OCI-LY7 (cell line): ENCODE measurements at places on chromosomes 3 and 15. TPM values are rescaled to one million over a fixed set of nuclear protein-coding genes. Genes with fewer than 3 reads are reported as not detected.

The INTS14 gene
- 45.8 and 46.0 TPM in 2 replicates for total RNA-seq

The TLR9 gene
- total RNA-seq, result 3.7 and 9.0 TPM in 2 replicates

The GOLGA8T gene
- total RNA-seq, result not detected in 2 replicates

DNA sequence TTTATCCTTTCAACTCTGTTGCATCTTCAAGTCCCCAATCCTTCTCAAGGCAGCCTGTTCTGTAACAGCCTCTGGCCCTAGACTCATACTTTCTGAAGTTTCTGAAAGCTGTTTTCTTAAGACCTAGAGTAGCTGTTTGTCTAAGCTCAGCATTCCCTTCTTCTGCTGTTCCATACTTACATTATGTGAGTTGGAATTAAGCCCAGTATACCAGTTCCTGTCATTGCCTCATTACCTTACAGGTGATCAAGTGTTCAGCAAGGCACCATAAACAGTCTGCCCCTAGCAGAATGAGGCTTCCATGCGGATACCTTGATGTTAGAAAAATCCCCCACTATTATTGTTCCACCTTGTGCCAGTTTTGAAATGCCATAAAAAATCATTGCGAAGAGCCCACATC is 180.6 kb downstream of the PLCL2 start:
- no peak for DNase-seq

DNA sequence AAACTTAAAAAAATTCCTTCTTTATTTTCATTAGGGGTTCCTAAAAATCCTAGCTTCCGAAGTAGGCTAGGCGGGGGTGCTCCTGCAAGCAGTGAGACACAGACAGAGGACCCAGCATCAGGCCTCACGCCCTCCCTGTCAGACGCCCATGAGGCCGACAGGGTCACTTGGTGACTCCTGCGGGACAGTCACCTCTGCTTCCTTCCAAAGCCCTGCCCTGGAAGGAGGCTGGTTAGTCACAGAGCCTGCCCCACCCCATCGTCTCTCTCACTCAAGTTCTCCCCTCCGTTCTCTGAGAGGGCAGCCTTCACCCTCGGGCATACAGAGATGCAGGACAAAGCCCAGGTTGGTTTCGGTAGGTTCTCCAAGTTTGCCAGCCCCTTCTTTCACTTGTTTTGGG is 38.6 kb downstream of the EHD4 start:
- no peak for DNase-seq

DNA sequence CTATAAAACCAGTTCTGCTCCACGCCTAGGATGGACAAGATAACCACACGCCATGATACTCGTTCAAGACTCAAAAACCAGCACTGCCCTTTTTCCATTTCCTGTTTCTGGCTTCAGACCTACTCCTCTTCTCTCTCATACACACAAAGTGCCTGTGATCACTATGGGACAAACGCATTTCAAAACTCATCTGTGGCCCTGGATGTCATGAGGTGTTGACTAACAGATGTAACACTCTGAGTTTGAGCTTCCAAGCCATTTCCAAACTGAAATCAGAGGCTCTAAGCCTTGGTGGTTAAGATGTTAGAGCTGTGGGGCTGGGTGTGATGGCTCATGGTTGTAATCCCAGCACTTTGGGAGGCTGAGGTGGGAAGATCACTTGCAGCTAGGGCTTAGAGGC is 55.7 kb upstream of the LMOD3 start:
- no peak for DNase-seq

DNA sequence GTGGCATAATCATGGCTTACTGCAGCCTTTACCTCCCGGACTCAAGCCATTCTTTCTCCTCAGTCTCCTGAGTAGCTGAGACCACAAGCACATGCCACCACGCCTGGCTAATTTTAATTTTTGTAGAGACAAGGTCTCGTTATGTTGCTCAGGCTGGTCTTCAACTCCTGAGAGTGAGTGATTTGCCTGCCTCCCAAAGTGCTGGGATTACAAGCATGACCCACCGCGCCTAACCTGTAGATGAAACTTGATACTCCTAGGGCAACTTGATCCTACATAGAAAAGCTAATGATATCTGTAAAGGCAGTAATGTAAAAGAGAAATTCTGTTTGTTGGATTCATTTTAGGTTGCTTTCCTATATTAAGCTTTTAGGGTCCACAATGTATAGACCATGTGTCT is 391.9 kb upstream of the THRB start:
- no peak for DNase-seq

DNA sequence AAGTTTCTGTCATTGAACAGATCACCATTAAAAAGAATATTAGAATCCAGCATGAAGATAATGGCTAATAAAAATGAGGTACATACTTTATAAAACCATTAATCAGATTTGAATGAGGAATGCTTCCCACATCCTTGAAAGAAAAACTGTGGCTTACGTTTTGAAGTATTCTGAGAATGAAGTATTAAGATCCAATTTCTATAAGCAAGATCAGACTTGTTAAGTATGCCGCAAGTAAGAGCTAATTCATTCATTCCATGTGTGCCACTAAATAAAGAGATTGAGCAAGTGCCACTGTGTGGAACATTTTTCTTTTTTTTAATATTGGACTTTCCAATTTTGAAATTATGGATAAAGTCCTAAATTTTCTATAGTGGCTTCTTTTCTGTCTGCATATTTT is 30.6 kb downstream of the NMD3 start:
- no peak for DNase-seq

GRCh38 chr3:183254487-183255347 is 1.7 kb downstream of the B3GNT5 start:
- DNase-seq, result no peak

DNA sequence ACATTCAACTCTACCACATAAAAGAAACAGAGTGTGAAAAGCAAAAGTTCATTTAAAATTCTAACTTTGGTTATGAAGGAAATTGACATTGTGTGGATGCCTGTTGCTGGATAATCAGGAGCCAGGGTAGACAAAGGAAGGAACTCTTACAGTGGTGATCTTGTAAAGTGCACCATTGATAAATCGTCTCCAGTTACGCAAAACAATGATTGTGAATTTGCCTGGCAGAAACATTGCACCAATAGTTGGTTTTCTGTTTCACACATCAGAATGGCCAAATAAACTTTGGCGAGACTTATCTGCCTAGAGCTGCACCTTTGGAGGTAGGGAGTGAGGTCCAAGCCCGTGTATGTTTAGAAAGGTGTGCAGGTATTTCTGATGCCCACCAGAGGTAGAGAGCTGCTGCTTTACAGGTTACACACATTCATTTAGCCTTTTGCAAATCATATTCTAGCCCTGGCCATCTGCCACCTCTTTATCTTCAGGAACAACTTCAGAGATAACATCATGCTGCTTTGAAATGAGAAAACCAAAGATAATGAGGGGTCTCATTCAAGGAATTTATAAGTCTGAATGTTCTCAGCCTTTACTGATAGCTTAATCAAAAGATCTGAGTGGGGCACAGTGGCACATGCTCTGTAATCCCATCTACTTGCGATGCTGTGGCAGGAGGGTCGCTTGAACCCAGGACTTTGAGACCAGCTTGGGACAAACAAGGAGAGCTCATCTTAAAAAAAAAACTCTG is 47.4 kb upstream of the P3H2 start:
- no peak for DNase-seq

- DNase-seq, result no peak
Measured at GRCh38 chr15:66221126-66221525, 32.4 kb downstream of the MEGF11 start.

GRCh38 chr3:99499235-99500158 is 138.9 kb upstream of the COL8A1 start:
- peak; percentile 15 for DNase-seq

DNA sequence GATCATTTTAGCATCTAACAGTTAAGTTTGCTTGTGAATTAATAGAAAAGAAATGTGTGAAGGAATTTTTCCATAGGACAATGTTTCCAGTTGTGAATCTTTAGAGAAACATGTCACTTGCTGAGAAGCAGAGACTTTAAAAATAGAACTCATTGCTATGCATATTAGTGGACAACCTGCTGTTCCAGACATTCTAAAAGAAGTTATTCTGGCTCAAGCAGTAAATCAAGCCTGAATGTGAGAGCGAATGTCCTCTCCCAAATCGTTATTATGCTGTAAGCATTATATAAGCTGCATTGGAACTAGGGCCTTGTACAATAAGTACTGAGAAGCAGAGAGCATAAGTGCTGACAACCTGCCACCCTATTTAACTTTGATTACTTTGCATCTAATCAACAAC is 990.9 kb downstream of the PLOD2 start:
- no peak for DNase-seq

DNA sequence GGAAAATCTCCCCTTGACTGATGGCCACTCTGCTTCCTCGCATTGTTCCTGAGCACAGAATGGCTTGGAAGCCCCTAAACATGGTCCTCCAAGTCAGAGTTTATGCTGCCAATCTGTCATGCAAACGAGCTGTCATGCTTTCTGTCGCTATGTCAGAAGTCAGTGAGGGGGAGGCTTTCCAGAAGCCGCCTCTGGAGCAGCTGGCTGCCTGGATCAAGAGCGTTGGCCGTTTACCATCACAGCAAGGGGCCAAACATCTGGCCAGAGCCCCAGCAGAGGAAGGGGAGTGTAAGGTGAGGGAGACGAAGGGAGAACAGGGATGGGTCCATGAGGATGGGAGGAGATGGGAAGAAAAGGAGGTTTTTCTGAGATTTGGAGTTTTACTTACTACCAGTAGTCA is 372.6 kb upstream of the NR2F2 start:
- no peak for DNase-seq

DNA sequence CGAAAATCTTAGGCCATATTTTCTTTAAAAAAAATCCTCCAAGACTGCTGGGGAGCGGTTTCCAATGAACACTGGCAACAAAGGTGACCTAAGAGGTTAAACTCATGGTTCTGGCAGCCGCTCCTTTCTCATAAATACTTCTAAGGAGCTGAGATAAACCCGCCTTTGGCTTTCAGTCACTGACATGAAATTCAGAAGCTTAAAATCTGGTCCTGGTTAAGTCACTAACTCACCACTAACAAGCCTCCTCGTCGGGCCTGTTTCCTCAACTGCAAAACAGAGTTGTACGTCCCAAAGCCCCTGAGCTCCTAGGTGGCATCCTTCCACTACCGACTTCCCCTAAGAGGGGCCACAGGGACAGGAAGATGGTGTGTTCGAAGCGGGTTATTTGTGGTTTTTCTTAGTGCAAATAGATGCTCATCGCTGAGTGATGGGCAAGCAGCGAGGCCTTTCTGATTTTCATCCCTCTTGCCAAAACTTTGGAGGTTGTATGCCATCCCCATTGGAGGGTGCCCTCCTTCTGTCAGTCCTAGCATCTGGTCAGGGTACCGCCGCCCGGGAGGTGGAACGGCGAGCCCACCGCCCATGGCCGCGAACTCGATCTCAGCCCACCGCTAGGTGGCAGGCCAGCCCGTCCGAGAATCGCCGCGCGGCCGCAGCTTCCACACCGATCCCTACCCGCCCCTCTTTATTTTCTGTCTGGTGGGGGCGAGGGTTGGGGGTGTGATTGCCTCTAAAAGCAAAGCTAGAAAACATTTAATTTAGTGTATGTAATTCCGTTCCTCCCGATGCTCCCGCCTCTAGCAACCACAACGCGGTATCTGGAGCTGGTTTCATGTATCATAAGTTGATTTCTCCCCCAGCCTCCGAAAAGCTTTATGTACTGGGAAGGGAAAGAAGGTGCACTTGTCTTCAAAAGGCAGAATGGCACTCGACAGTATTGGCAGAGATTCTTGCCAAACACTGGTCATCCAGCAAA is 4.6 kb downstream of the BCL6 start:
- peak; percentile 76 for DNase-seq

DNA sequence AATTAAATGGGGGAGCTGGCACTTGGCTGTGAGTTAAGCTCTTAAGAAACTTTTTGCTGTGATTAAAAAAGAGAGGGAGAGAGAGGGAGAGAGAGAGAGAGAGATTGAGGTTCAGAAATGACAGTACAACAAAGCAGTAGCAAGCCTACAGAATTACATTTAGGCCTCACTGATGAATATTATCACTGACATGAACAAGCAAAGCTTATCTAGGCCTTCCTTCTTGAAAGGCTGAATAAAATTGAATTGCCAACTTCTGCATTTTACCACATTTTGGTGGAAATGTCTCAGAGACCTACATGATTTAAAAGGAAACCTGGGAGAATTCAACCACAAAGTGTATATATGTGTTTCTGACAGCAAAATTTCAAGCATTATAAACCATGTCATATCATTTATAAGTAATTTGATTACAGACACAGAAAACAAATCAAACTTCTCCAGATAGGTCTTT is 530.8 kb downstream of the SOX2 start:
- DNase-seq, result no peak
